ENCODE measurements at places on chromosomes 2 and 18.

- no peak for DNase-seq
Measured at GRCh38 chr18:75173125-75173432, 35.9 kb downstream of the PTGR3 start.

GRCh38 chr2:14219306-14219705, 413.2 kb upstream of the LRATD1 start:
- DNase-seq, result no peak

DNA sequence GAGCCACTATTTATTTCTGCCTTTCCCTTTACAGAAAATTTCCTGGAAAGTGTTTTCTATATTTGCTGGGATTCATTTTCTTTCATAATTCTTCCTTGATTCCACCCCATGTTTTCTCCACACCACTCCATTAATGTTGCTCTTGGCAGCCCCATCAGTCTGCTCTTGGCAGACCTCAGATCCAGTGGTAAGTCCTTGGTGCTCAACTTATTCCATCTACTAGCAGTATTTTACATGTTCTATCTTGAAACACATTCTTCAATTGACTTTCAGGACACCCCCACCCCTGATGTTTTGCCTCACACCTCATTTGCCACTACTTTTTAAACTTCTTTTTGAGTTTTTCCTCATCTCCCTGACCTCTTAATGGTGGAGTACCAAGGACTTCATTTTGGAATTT, 65.0 kb downstream of the HNMT start:
- no peak for DNase-seq

DNA sequence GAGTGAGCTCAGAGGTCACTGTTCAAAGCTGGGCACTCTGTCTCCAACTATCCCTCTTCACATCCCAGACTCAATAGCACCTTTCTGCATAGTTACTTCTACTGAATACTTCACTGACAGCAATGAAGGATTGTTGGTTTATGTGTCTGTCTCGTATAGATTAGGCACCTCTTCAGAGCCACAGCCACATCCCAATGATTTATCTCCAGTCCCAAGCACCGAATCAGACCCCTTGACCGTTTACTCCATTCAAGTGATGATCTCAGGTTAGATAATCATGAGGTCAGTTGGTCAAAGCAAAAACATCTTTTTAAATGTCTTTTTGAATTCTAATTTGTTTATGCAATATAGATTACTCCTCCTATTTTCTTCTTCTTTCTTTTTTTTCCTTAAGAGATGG, 14.7 kb downstream of the NEDD4L start:
- DNase-seq, result no peak

DNA sequence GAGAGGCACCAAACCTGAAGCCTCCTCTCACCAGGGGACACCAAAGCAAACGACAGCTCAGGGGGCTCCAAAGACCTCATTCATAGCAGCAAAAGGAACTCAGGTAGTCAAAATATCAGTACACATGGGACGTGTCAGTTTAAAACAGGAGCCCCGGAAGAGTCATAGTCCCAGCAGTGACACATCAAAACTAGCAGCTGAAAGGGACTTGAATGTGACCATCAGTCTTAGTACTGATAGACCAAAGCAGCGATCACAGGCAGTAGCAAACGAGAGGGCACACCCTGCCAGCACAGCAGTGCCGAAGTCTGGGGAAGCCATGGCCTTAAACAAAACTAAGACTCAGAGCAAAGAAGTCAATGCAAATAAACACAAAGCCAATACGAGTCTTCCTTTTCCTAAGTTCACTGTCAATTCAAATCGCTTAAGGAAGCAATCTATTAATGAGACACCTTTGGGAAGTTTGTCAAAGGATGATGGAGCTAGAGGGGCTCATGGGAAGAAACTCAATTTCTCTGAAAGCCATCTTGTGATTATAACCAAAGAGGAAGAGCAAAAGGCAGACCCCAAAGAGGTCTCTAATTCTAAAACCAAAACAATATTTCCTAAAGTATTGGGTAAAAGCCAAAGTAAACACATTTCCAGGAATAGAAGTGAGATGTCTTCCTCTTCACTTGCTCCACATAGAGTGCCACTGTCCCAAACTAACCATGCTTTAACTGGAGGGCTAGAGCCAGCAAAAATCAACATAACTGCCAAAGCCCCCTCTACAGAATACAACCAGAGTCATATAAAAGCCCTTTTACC, 1.2 kb downstream of the GALNT5 start:
- no peak for DNase-seq

DNA sequence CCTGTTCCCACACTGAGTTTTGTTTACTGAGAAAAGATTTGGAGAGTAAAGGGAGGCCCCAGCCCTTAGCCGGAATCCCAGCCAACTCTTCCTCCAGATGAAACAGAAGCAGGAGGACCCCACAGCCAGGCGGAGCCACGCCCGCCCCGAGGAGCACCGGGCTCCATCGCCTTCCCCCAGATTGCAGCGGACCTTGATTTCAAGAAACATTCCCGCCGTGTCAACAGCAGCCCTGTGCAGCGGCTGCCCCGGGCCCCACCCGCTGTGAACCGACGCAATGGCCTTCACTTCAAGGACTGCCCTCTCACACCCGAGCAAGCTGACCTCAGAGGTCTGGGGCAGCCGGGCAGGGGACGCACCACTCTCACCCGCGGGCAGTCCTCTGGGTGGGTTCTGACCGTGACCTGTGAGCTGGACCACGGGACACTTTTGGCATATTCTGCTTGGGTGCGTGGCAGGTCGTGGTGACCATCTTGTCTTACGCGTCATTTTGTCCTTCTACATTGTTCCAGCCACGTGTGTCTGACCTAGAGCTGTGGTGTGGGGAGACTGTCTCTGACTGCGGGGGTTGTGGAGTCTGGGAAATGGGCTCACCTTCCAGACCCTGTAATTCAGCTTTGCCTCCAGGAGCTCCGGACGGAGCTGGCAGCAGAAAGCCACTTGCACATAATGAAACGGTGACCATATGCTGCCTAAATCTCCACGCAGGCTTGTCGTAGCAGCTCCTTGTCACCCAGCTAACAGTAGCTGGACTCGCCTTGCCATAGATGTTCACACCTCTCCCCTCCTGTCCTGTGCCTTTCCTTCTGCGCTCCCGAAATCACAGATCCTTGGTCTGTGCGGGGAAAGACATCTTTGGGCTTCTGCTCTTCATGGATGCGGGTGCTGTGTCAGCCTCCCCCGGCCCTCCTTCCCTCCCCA, 32.0 kb upstream of the INHBB start:
- DNase-seq, result peak; percentile 45
